Forelimb muscle (tissue), 1 donor: ENCODE measurements at places on chromosomes 5 and 9. TPM values are rescaled to one million over a fixed set of nuclear protein-coding genes. Genes with fewer than 3 reads are reported as not detected.

DNA sequence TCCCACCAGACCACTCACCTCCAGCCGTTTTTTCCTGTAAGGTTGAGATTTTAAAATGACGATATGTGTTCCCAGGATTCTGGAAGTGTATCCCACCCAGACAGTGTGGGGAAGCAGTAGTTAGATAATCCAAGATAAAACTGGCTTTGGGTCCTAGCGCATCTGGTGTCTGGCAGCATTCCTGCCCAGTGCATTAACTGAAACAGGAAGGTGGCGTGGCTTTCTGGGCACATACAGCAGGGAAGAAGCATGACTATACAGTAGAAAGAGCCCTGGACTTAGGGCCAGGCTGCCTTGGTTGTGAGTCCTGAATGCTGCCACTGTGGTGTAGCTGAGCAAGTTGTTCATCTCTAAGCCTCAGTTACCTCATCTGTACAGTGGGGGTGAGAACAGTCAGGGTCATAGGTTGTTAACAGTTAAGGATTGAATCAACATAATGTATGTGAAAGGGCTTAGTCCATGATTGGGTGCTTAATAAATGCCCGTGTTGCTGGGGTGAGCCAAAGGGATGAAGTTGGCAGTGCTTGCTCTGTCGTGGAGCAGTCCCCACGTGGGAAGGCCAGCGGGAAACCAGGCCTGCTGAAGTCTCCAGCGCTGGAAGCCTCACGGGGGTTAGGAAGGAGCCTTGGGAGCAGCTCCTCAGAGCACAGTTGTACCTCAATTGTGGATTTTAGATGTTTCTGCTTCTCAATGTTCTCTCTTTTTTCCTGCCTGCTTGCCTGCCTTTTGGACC lies 18.0 kb downstream of the CLTA start:
- DNase-seq: no peak

ANKRD33B gene
- polyA plus RNA-seq: 1.8 TPM

RETREG1 gene
- polyA plus RNA-seq: 69.5 TPM

DNA sequence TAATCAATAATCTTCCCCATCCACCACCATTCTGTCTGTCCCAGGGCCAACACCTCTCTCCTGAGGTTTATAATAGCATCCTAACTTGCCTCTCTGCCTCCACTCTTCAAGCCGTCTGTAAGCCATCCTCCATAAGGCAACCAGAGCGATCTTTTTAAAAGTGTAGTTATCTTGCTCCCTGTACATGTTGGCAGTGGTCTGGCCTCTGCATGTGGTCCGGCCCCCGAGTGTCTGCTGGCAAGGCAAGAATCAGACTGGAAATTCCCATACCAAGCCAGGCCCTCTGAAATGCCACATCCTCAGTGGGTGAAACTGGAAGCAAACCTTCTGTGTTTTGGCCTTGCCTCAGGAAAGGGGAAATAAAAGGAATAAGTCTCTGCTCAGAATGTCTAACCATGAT lies 17.0 kb downstream of the TTLL11 start:
- DNase-seq: no peak

WNT8A gene
- polyA plus RNA-seq: not detected

GRCh38 chr5:59296317-59297264 lies 596.9 kb downstream of the PDE4D start:
- DNase-seq: no peak

- DNase-seq: no peak
Observed at GRCh38 chr5:126430631-126431030, 7.4 kb downstream of the GRAMD2B start.

- no peak for DNase-seq
Observed at GRCh38 chr5:6806668-6807067, 93.4 kb downstream of the TENT4A start.

OBP2B gene
- polyA plus RNA-seq: not detected

DNA sequence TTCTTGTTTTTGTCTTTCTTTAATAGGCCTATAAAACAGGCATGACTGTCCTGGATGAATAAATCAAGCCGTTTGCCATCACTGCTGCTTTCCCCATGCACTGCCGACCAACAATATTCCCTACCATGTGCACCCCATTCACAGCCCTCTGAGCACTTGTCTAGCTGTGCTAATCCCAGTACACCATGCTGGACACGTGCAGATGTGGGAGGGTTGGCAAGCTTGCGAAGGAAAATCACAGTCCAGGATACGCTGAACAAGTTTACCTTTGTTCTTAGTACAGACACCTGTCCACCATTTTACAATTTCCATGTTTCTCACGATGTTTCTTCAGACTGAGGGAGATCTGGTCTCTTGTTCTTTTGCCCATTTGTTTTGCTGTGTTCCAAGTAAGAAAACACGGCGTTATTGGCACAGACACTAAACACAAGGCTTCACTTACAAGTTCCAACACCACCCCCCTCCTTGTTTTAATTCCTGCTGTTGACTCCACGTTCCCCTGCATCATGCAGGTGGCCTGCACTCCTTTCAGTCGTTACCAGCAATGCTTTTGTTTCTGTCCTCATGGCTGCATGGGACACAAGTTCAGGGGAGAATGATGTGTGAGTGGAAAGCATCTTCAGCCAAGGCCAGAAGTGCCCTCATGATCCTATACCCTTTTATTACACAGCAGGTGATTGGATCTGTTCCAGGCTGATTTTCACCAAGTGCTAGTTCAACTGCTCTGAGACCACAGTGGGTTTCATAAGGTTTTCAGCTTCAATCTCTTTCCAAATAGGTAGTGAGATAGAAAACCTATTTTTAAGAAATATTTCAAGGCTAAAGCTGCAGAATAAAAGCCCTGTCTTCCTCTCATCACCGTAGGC lies 608.9 kb downstream of the IRX1 start:
- DNase-seq: no peak

- no peak for DNase-seq
Observed at GRCh38 chr5:167643631-167644280, 647.7 kb upstream of the WWC1 start.

GRCh38 chr5:43432486-43433375 lies 20.5 kb upstream of the CCL28 start:
- no peak for DNase-seq

GRCh38 chr9:78745331-78745730 lies 448.4 kb downstream of the PSAT1 start:
- DNase-seq: no peak
